Left renal pelvis (tissue), 4 donors: ENCODE measurements at places on chromosomes 5 and 9.

DNA sequence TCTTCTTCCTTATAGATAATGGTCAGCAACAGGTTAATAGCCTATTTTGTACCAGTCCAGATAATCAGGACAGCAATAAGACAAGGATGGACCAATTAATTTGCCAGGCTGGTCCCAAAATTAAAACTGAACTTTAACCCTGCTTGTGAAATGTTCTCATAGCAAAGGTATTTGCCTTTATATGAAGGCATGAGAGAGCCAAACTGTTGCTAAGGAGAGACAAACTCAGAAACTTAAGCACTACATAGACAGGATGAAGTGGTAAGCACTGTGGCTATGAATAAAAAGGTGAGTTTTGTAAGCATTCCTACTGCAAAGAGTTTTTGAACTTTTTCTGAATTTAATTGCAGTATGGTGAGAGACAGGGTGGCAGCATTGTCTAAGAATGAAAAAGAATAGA is 174.7 kb upstream of the PPP1R2B start:
- no peak for DNase-seq

DNA sequence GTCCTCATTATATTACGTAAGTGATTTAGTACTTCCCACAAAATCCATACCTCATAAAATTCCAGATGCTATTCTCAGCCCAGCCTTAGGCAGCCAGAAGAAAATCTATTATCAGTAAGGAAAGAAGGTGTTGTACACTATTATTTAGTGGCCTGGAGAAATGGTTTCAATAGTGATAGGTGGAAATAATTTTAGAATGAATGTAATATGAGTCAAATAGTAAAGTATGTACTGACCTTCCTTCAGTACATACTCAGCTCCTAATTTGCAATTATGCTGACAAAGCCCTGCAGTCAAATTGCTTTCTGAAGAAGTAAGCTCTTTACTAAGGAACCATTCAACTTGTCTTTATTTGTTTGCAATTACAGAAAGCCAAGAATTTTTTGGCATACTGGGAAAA is 409.2 kb downstream of the HTR1A start:
- no peak for DNase-seq

DNA sequence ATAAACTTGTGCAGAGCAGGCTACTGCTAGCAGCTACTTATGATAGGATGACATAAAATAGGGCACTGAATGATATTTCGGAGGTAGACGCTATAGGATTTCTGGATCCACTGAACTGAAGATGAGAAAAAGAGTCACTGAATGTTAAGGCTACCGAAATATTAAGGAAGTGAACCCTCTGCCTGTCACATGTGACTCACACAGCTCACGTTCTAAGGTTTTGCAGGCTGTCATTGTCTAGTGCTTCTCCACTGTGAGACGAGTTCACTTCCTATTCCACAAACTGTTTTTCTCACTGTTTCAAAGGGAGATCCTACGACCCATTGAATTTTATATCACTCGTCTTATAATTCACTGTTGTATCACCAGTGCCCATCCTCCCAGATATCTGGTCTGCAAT is 100.8 kb downstream of the CTNND2 start:
- no peak for DNase-seq

GRCh38 chr5:135759149-135759784 is 75.2 kb upstream of the SLC25A48 start:
- no peak for DNase-seq

- DNase-seq = no peak
These were observed 49.9 kb downstream of the LMX1B start for GRCh38 chr9:126663661-126664072.

DNA sequence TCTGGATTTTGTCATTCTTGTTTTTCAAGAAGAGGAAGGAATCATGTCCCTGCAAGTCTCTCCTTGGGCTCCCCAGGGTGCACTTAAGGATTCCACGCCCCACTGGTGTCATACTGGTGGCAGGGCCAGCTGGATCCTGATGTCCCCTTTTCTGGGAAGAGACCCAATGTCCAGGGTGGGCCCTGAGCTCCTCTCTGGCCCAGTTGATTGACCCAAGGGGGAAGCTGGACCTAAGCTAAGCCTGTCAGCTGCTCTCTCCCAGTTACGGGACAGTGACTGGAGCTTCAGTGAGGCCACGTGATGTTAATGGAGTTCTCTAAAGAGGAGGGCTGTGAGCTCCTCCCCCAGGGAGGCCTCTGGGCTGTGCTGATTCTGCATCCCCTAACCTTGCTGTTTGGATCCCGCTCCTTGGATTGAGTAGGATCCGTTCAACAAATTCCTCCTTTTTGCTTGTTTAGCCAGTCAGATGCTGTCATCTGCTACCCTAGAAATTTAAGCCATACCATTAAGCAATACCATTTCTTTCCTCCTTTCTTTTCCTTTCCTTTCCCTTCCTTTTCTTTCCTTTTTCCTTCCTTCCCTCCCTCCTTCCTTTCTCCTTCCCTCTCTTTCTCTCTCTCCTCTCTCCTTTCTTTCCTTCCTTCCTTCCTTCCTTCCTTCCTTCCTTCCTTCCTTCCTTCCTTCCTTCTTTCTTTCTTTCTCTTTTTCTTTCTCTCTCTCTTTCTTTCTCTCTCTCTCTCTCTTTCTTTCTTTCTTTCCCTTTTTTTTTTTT is 17.2 kb downstream of the NKX2-5 start:
- no peak for DNase-seq

- no peak for DNase-seq
These were observed 15.9 kb downstream of the FLT4 start for GRCh38 chr5:180633283-180634177.

DNA sequence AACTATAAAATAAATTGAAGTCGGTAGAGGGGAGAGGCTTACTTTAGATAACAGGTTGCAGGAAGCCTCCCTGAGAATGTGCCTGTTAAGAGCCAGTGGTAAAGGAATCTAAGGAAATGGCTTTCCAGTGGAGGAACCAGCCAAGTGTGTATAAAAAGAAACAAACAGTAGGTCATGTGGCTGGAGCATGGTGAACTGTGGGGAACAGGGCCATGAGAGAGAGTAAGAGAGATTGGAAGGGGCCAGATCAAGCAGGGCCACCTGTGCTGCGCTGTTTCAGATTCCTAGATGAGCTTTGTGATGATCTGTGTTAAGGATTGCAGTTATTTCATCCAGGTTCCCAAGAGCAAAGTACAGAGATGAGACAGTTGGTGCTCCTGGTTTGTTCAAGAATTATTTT is 152.7 kb upstream of the SGCD start:
- no peak for DNase-seq
